ENCODE measurements at places on chromosomes 7 and 10.

- no peak for DNase-seq
Measured at GRCh38 chr10:132114953-132115520, 49.3 kb downstream of the JAKMIP3 start.

GRCh38 chr7:1248143-1248915, 15.7 kb downstream of the UNCX start:
- DNase-seq: no peak

- no peak for DNase-seq
Measured at GRCh38 chr10:3881622-3882021, 96.6 kb upstream of the KLF6 start.

DNA sequence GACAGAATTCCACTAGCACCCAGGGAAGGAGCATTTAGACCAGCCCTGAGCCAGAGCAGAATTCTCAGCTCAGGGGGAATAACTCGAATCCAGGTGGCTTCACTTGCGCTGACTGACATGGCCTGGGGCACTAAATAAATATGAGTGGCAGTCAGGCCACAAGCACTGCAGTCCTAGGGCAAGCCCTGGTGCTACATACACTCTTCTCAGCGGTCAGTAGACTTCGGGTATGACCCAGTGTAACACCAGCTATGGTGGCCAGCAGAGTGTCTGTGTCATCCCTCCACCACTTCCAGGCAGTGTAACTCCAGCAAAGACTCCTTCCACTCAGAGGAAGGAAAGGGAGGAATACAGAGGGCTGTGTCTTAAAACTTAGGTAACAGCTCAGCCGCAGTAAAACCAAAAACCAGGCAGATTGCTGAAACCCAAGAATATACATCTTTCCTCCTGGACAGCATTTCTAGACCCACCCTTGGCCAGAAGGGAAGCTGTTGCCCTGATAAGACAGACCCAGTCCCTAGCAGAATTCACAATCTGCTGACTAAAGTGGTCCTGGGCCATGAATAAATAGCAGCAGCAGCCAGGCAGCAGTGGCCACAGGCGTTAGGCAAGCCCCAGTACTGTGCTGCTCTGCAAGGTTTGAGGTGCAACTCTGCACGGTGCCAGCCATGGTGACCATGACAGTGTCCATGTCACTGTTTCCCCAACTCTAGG, 77.0 kb downstream of the SNX13 start:
- no peak for DNase-seq

DNA sequence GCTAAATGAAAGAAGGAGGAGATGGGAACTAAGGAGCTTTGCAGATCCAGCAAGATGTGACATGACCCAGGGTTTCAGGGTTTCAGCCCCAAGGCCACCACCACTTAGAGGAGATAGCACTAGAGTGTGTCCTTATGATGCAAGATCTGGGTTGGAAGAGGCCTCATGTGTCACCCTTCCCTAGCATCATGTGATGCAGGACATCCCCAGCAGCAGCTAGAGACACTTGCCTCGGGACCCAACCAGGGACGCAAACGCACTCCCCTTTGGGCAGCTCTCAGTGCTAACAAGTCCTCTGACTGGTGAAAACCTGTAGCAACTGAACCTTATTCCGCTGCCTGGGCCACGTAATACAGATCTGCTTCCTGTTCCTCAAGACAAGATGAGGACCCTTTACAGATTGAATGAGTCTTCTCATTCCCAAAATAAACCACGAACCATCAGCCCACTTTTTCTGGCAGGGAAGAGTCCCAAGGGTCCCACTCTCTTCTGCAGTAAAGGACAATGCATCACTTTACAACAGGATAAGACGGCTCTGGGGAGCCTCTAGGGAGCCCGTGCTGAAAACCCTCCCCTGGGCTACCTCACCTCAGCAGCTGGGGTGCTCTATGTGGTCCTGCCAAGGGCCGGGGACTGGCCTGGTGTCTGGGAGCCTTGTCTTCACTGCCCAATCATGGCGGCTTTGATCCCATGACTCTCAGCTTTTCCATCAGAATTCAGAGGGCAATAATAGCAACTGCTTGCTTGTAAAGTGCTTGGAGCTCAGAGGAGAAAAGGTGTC, 44.8 kb upstream of the GDF10 start:
- DNase-seq: no peak

DNA sequence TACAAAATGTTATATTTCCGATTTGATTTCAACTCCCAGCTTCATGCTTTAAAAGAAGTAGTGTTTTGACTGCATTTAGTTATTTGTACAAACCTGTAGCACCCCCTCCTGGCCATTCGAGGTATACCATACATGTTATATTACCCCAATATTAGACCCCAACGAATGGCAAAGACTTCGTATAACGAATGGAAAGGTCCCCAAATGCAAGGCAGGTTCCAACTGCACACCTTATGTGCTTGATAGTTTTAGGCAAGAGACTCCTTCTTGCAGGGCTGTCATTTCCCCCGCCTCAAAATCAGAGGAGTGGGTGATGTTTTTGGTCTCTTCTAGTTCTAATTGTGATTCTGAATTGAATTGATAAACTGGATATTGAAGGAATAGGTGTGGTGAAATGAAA, 101.1 kb upstream of the TARP start:
- DNase-seq: no peak

DNA sequence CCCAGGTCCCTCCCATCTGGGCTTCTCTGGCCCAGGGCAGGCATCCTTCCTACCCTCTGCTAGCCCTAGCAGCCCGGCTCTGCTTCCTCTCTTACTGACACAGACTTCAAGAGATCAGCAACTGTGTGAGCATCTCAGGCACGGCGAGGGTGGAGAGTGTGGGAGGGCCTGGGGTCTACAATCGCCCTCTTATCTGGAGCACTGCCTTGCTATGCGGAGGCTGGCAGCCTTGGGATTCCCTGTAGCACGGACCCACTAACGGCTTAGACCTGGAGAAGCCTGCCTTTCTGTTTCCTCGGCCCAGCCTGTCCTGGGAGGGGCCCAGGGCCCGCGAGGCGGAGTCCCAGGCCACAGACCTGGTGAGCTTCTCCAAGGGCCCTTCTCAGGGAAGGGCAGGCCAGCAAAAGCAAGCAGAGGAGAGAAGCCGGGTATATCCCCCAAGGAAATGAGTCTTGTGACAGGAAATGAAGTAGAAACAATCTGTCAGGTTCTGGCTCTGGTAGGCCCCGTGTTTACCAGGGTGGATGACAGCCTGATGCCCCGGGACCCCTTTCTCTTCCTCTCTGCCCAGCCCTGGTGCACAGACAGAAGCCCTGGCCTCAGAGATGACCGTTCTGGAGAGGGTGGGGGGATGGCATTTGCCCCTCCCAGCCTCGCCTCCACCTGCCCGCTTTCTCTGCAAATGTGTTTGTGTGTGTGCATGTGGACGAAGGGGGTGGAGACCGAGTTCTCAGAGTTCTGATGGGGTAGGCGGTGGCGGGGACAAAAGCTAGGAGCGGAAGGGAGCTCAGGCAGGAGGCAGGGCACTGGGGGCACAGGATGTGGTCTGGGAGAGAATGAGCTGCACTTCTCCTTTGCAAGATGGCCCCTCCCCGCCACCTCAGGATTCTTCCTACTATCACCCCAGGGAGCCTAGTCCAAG, 2.5 kb downstream of the LRCH4 start:
- DNase-seq: no peak

DNA sequence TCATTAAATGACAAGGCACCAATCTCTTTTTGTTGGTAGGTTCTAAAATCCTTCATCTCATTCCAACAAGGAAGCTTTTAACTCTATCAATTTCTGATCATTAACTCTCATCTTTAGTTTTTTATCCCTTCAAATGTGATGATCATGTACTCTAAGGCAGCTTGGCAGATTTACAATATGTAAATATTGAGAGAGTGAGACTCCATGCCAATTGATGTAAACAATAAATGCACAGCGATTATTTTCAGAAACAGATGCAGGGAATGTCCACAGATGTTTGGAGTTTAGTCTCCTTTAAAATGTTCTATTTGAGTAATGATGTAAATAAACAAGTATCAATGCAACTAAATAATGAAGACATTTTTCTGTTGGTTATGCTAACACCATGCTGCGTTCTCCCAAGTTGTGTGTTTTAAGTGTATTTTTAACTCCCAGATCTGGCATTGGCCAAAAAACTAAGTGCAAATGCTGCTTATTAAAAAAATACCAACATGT, 213.8 kb downstream of the AHR start:
- no peak for DNase-seq

- no peak for DNase-seq
Measured at GRCh38 chr7:81161451-81162075, 242.7 kb upstream of the SEMA3C start.

DNA sequence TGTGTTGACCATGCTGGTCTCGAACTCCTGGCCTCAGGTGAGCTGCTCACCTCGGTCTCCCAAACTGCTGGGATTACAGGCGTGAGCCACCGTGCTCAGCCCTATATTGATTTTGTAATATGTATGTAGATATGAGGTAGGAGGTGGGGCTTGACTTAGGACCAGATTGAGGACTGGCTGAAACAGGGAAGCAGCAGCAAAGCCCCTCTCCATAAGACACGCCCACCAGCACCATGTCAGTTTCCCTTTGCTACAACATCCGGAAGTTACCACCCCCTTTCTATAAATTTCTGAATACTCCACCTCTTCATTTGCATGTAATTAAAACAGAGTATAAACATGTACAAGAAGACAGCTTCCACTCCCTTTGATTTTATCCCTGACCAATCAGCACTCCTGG, 47.9 kb upstream of the MYL10 start:
- no peak for DNase-seq

DNA sequence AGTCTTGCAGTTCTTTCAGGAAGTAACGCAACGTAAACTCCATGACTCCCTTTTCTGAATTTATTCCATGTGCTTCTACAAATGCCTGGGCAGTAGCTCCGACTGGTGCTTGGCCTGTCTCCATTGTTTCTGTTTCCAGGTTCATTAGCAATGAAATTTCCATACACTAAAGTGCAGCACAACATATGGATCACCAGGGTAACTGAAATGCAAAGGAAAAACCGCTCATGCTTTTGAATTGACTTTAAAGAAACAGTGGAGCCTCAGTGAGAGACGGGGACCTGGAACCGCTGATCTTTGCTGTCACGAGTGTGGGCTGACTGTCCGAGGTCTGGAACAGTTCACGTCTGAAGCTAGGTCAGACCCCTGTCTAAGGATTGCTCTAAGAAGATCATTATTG, 126.5 kb upstream of the IGFBP3 start:
- DNase-seq: no peak

GRCh38 chr7:22781230-22781711, 41.4 kb downstream of the TOMM7 start:
- no peak for DNase-seq

- no peak for DNase-seq
Measured at GRCh38 chr7:136588216-136588615, 280.2 kb upstream of the CHRM2 start.

DNA sequence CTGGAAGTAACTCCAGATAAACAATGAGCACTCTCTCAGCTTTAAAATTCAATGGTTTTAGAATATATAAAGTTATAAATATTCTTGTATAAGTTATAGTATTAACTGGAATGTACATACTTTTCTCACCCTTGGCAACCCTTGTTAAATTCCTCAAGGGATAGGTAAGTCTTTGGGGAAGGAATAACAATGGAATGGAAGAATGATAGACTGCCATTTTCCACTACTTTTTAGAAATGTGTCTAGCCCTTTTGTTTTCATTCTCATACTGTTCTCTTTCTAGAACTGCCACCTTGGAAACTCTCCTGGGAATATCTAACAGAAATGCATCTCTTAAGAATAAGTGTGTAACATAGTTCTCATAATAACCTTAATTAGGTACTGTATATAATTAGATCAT, 8.3 kb downstream of the KIF5B start:
- no peak for DNase-seq

DNA sequence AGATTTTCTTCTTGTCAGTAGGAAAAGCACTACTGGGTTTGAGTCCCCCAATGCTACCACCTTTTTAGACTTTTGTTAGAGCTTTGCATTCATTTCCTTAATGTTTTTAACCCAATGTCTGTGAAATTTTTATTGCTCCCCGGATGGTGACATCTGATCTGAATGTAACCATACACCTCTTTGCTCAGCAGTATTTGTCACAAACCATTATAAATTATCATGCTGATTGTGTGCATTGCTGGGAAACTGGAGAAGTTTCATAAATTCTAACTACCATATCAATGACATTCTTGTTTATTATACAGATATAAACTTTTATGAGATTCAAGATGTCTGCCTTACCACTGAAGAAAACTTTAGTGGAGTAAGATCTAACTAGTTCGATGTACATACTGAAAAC, 8.5 kb downstream of the NRP1 start:
- DNase-seq: no peak

GRCh38 chr10:117663750-117664149, 121.2 kb downstream of the EMX2 start:
- DNase-seq: peak; percentile 41

DNA sequence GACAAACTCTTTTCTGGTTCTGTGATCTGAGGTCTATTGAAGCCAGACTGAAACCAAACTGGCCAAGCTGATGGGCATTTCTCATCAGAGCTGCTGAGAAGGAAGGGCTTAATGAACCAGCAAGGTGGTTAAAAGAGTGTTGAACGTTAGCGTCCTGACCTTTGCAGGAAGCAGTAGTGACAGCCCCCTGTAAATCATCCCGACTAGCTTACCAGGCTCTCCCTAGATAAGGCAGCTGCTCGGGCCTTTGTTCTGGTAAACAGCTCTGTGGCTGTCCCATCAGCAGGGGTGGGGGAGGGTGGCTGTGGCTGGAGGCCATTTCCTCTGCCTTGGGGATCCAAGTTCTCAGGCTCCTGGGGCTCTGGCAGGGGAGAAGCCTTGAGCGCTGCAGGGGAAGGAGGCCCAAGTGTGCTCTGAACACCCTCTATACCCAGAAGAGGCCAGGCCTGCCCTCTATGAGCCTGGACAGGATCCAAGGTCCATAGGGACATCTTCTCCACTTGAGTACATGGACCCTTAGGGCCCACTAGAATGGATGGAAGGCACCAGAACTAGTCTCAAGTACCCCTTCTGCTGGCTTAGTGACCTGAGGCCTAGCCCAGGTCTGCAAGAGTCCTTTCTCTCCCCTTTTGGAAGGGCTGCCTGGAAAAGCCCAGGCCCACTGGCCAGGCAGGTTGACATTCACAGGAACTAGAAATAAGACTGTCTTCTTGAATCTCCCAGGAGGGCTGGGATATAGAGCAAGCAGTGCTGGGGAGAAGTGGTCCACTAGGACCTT, 134.6 kb downstream of the ARHGAP22 start:
- no peak for DNase-seq

DNA sequence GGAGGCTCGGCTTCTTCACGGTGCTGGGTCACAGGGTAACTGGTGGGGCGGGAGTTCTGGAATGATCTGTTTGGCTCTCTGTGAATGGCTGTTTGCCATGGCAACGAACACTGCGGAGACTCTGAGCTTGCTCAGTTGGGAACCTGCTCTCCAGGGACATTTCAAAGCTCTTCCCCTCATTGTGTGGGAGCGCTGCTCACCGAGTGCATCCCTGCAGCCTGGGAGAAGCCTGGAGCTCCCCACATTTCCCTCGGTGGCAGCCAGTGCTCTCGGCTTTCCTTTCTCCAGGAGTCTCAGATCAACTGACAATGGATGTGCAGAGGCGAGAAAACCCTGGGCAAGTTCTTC, 57.6 kb upstream of the CACUL1 start:
- no peak for DNase-seq

- DNase-seq: no peak
Measured at GRCh38 chr10:5618042-5618441, 48.4 kb downstream of the ASB13 start.

DNA sequence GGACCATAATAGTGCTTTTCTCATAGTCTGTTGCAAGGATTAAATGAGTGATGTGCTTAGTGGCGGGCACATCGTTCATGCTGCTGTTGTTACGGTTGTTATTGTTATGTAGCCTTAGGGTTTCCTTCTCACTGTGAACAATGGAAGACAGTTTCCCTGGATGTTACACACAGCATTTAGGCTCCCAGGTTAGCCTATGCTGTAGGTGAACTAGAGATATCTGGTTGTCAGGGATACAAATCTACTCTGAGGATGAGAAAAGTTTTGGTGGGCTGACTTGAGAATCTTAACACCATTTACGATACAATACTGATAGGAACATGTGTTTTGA, 14.7 kb downstream of the SH3PXD2A start:
- no peak for DNase-seq
